ENCODE measurements at places on chromosomes 2 and 18.

DNA sequence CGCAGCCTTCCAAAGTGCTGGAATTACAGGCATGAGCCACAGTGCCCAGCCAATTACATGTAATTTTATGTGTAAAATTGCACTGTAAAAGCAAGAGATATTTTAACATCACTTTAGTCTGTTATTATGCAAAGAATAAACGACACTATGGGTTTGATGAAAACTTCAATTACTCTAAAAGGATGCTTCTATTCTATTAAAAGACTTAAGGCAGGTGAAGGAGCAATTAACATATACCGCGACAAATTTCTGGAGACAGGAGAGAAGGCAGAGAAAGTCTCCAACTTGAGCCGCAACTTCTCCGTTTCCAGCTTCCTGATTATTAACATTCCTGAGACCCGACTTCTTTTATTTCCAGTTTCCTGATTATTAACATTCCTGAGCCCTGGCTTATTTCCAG, 53.7 kb downstream of the FAM210A start:
- no peak for DNase-seq

DNA sequence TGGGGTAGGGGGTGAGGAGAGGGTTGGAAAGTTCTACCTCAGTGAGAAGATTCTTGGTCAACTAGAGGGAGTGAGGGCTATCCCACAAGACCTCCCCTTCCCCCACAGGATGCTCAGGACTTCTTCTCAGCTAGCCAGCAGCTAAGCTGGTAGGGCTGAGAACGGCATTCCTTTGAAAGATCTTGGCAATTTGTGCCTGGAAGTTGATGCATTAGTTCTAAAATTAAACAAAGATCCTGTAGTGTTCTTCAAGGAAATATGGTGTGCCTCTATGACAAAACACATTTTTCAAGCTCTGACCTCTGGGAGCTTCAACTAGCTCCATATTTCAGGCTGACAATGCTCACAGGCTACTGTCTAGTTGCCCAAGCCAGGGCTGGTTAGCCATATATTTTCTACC, 2.3 kb downstream of the LYPD1 start:
- DNase-seq, result no peak

DNA sequence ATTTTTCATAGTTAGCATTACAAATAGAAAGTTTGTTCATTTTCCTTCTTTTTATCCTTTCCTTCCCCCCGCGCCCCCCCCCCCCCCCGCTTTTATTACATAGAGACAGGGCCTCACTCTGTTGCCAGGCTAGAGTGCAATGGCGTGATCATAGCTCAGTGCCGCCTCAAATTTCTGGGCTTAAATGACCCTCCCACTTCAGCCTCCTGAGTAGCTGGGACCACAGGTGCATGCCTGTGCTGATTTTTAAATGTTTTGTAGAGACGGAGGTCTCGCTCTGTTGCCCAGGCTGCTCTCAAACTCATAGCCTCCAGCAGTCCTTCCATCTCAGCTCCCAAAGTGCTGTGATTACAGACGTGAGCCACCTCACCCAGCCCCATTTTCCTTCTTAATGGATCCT, 91.2 kb upstream of the ALPP start:
- DNase-seq, result no peak

DNA sequence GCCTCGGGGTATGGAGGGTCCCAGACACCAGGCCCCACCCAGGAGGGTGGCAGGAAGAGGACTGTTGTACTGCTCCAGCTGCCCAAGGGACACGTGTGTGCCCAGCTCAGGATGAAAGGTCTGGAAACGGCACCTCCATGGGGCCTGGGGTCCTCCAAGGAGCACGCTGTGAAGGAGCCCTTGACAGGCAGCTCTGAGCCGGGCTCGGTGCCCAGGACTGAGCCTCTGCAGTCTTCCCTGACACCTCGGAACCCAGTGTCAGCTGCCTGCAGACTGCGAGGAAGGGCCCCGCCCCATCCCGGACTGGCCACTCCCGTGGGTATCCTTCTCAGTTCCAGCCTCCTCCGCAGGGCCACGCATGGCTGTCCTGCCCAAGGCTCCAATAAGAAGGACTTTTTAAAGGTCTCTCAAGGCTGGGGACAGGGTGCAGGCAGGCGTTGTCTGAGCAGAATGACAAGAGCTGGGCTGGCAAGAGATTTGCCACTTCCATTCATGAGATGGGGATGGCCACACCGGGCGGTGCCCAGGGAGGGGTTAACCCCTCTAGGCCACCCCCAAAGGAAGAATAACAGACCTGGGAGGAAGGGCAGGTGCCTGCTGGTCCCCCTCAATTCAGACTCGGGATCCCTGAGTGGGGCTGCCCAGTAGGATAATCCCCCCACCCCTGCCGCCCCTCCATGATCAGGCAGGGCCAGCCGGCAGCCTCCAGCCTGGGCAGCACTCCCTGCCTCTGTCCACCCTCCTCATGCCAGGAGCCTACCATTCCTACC, 8.9 kb downstream of the ECEL1 start:
- no peak for DNase-seq

GRCh38 chr2:219404291-219404910, 13.8 kb upstream of the DES start:
- no peak for DNase-seq

GRCh38 chr2:43136876-43137275, 89.5 kb downstream of the ZFP36L2 start:
- DNase-seq, result no peak

DNA sequence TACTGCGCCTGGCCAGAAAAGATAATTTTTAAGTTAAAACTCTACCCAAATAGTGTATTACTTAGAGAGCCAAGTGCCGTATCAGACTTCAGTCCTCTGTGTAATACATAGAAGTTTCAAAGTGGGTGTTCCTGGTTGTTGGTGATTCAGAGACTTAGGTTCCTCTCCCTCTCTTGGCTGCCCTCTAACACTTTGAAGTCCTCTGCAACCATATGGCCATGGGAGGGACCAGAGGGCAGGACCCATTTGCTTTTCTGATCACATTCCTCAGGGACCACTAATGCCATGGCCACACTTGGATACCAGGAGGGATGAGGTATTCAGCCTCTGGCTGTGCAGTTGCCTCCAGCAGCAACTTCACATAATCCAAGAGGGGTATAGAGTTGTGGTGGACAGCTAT, 131.5 kb downstream of the CAPN13 start:
- no peak for DNase-seq

DNA sequence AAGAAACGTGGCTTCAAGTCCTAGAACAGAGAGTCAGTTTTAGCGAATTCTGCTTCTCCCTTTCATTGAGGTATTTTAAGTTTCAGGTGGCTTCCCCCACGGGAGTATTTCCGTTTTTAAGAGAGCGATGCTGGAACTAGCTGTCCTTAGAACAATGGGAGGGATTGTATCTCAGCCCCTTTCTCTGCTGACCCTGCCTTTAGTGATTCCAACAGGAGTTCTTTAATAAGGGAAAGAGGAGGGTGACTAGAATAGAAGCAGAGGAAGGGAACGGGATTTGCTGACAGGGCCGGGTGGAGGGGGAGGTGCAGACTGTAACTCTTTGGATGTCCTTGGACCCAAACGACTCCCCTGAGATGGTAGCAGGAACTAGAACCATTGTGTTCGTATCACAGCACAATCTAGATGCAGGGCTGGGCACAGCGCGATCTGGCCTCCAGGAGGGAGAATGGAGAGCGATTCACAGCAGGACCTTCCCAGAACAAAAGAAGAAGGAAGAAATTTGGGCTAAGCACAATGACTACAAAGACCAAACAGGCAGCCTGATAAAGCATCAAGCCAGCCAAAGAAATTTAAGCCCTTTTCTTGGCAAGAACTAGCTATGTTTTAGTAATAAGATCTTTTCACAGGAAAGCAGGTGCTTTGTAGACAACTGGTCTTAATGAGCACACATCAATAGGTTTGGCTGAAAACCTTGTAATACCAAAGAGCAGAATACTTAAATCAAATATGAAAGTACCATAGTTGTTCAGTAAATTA, 15.8 kb upstream of the RTTN start:
- DNase-seq, result no peak

GRCh38 chr2:227460070-227460485, 11.9 kb upstream of the AGFG1 start:
- no peak for DNase-seq

DNA sequence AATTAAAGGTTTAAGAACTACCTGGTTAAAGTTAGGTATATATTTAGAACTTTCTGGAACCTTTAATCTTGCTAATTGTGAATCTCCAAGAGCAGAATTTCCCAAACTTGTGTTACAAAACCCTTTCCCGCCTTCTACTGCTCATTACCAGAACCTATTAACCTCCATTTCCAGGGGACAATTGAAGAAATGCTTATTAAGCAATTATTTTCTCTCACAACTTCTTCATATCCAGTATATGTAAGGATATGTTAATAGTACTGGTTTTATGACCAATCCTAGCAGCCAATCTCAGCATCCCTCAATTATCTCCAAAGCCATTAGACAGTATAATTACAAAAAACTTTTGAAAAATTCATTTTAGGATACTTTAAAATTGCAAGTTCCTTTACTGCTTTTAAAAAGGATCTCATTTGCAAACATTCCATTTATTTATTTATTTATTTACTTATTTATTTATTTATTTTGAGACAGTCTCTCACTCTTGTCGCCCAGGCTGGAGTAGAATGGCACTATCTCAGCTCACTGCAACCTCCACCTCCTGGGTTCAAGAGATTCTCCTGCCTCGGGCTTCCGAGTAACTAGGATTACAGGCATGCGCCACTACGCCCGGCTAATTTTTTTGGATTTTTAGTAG, 3.7 kb downstream of the GFPT1 start:
- DNase-seq, result no peak

Measured in CMK (cell line).